ENCODE measurements at places on chromosomes 3 and 15.

DNA sequence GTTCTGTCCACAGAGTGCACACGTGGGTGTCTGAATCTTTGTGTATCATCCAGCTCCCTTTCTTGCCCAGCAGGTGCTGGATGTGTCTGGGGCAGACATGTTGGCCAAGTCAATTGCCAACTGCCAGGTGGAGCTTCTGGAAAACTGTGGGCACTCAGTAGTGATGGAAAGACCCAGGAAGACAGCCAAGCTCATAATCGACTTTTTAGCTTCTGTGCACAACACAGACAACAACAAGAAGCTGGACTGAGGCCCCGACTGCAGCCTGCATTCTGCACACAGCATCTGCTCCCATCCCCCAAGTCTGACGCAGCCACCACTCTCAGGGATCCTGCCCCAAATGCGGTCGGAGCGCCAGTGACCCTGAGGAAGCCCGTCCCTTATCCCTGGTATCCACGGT, 12.5 kb upstream of the RPP14 start:
- no peak for DNase-seq

DNA sequence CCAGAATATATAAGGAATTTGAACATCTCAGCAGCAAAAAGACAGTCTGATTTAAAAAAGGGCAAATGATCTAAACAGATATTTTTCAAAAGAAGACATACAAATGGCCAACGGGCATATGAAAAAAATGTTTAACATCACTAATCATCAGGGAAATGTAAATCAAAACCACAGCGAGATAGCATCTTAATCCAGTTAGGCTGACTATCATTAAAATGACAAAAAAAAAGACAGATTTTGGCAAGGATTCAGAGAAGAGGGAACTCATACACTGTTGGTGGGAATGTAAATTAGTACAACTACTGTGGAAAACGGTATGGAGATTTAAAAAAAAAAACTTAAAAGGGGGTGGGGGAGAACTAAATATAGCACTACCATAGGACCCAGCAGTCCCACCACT, 47.9 kb downstream of the RNF13 start:
- no peak for DNase-seq

DNA sequence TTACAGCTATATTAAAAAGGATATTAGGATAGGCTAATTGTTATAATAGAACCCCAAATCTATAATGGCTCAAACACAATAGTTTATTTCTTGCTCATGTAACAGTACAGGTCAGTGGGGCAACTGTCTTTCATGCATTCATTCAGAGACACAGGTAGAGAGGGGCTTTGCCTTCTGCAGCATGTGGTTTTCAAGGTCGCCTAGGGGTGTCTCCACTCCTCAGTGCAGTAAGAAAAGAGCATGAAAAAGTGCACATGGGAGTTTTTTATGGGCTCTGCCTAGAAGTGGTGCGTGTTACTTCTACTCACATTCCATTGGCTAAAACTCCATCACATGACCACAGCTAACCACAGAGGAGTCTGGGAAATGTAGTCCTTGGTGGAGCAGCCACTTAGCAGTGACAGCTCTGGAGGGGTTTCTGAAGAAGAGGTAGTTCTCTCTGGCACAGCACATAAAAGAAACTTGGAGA, 1.8 kb downstream of the ZBTB38 start:
- DNase-seq: peak; percentile 23

DNA sequence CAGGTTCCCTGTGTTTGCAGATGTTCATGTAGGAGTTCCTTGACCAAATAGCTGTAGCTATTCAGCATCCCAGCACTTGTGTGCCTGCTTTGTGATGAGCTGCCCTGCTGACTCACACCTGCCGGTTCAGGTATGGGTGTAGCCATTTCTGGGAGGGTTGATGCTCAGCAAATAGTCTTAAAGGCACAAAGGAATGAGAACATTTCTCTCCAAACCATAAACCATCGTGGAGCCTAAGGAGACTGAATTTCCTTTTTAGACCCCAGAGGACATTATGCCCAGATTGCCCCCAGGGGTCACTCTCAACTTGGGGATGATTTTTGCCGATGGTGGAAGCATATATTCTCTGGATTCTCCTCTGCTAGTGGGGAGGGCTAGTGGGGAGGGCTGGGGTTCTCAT, 80.6 kb downstream of the ADAMTSL3 start:
- no peak for DNase-seq

DNA sequence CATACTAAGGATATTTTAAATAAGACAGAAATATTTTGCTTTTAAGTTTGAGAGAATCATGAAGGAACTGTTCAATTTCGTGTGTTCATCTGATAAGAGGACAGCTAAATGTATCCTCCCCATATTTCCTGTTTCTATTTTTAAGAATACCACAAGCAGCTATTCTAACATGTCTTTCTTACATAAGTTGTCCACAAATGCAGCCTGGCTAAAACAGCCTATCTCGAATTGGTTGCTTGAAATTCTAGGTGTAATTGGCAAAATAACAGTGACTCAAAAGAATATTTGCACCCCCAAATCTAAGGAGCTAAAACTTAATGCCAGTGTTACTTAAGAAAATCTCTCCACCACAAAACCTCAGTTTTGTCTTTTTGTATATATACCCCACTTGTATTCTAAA, 35.0 kb downstream of the BTLA start:
- no peak for DNase-seq

GRCh38 chr3:55683666-55684270, 196.7 kb upstream of the WNT5A start:
- DNase-seq: no peak

- no peak for DNase-seq
These were observed 280.2 kb upstream of the C2CD4B start for GRCh38 chr15:62445244-62445643.

- DNase-seq: no peak
These were observed 76.0 kb downstream of the ZBBX start for GRCh38 chr3:167304077-167304476.

GRCh38 chr3:47746264-47746663, 35.4 kb downstream of the SMARCC1 start:
- no peak for DNase-seq
